ENCODE measurements at places on chromosomes 13 and 19.

DNA sequence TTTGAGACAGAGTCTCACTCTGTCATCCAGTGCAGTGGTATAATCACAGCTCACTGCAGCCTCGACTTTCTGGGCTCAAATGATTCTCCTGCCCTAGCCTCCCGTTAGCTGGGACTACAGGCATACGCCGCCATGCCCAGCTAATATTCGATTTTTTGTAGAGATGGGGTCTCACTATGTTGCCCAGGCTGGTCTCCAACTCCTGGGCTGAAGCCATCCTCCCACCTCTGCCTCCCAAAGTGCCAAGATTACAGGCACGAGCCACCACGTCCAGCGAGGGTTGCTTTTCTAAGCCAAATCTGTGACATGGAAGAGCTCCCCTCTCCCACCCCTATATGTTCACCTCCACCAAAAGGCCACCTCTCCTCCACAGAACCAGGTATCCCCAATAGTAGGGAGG lies 10.9 kb upstream of the ATF5 start:
- no peak for DNase-seq

DNA sequence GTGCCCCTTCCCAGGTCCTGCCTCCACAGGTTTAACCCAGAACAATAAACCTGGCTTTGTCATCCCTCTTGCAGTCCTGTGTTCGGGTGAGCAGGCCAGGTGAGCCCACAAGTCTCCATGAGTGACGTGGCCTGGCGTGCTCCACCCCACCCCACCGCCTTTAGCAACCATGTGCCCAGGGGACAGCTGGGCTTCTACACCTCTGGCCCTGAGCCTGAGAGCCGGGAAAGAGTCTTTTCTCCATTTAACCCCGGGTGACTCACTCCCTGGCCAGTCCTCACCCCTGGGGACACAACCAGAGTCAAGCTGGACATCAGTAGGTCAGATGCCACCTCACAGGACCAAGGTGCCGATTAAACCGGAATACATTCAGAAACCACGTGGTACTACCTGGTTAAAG lies 4.1 kb downstream of the C19orf53 start:
- DNase-seq = no peak

GRCh38 chr13:37701306-37701705 lies 102.7 kb upstream of the POSTN start:
- no peak for DNase-seq

DNA sequence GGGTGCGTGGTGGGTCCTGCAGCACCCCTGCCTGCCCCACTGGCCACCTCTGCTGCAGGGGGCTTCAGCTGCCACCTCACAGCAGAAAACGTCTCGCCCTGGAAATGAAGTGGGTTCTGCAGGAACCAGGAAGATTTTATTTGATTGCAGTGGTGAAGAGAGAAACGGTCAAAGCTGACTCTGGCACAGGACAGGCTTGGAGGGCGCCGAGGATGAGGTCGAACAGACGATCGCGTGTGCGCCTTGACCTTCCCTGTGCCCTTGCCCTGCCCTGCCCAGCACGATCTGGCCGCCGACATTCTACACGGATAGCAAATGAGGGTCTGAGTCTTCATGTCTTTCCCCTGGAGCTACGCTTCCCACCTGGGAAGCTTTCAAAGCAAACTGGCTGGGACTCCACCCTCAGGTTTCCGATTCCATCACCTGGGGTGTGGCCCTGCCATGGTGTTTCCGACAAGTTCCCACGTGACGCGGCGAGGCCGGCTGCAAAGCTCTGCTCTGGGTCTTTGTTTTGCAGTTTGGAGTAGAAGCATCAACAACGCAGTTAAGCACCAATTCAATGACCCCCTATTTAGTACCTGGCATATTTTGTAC lies 50.3 kb upstream of the TUBGCP3 start:
- DNase-seq = peak; percentile 44

- no peak for DNase-seq
Measured at GRCh38 chr19:1839658-1840540, 8.4 kb downstream of the REXO1 start.
